GM12864 (cell line): ENCODE measurements at places on chromosomes 1 and 21.
A peak's percentile ranks its signal among the peaks of the same experiment; 100 is the strongest.

GRCh38 chr1:111211921-111212320 lies 11.5 kb upstream of the DENND2D start:
- DNase-seq: no peak

DNA sequence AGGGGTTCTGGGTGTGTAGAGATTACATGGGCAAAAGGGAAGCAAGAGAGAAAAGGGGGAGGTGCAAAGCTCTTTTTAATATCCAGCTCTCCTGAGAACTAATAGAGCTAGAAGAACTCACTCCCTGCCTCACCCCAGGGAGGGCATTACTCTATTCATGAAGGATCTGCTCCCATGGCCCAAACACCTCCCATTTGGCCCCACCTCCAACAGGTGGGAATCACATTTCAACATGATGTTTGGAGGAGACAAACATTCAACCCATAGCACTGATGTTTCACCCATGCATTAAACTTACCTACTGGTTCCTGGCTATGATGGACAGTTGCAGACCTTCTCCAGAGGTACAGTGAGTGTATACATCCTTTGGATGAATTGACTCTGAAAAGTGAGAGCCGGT lies 7.3 kb upstream of the JUN start:
- no peak for DNase-seq

- DNase-seq: no peak
Observed at GRCh38 chr1:40187399-40187798, 26.2 kb downstream of the RLF start.

- DNase-seq: no peak
Observed at GRCh38 chr1:54805466-54805865, 4.3 kb upstream of the TTC22 start.

GRCh38 chr1:244968471-244968871 lies 104.1 kb upstream of the HNRNPU start:
- no peak for DNase-seq

DNA sequence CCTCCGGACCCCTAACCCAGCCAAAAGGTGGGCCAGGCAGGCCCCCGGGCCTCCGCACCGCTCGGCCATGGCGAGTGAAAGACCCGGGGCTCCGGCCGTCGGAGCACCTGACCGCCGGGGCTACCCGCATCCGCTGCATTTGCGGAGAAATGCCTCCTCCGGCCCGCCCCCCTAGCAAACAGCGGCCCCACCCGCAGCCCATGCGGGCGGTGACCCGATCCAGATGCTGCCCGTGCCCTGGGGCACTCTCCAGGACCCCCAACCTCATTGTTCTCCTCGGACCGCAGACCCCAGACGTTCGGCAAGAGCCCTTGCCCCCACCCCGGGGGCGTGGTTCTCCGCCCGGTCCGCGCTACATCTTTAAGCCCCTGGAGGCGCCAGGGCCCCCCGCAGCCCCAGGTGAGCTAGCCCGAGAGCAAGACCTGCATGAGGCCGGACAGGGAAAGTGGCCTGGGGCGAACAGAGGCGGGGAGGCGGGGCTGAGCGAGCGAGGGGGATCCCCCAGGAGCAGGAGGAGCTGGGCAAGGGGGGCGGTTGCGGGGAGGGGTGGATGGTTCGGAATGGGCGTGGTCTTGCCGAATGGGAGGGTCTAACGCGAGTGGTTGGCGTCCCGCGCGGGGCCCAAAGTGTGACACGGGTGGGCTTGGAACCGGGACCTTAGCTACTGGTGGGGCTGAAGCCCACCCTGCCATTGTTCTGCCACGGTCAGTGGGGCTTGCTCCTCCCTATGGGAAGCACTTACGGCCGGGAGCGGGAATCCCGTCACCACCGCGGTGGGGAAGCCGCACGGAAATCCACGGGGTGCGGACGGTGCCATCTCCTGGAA lies 6.3 kb upstream of the CRYBG2 start:
- DNase-seq: no peak

- DNase-seq: peak; percentile 10
Observed at GRCh38 chr1:247966532-247967204, 1.6 kb downstream of the OR2AK2 start.
